Effector CD8-positive, alpha-beta T cell (primary cell): ENCODE measurements at places on chromosomes 7 and 10.
A peak's percentile ranks its signal among the peaks of the same experiment; 100 is the strongest.

DNA sequence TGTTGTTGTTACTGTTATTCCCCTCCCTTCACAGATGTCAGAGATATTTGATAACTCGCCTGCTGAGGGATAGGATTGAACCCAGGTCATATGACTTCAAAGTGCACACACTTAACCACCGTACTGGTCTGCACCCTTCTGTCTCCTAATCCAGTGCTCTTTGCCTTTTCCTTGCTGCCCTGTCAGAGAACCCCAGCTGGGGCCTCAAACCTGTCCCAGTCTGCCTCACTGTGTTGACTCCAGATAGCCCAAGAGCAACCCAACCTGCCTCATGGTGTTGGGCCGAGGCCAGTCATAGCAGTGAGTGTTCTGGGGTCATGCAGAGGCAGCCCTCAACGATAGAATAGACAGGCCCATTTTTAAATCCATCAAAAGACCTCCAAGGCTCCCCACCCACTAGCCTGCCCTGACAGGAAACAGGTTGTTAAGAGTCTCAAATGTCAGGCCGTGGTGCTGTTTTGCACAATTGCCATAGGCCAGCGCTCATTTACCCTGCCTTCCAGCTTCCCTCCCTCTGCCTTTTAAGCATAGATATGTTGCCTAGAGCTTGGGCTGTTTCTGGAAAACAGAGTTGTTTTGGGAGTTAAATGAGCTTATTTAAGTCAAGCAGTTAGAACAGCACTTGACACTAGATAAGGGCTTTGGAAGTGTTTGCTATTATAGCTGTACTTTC is 37.0 kb upstream of the PDCD4 start:
- peak; percentile 8 for DNase-seq

GRCh38 chr10:119494236-119495020 is 48.1 kb downstream of the RGS10 start:
- no peak for DNase-seq

- no peak for DNase-seq
Measured at GRCh38 chr7:12490107-12490688, 80.3 kb upstream of the SCIN start.

DNA sequence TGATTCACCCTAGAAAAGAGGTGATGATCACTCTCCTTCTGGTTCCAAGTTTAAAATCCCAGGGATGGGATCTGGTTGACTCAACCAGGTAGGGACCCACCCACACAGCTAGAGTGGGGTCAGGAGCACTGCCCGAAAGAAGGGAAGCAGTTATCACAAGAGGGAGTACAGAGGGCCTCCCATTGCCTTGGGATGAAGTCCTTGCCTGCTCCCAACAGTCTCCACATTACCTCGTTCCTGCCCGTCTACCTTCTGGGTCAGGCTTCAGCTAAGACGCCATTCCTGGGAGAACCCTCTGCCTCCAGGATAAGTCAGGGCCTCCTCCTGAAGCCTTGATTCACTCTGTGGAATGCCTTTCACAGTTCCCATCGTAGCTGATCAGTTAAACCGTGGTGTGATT is 23.8 kb downstream of the ZMIZ2 start:
- no peak for DNase-seq

DNA sequence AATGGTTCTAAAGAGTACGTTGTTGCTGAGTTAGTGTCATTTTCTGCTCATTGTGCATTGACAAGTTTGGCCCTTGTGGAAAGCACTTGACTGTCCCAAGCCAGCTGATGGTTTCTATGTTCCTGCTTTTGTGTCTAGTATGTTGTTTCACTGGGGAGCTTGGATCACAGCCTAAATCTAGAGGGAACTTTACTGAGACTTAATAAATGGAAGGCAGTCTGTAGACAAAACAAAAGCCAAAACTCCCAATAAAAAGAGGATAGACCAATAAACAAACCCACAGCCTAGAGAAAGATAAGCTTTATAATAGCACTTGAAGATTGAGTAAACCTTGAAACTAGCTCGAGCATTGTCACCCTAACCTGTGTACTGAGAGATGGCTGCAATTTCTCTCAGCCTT is 196.8 kb downstream of the ADRA2A start:
- DNase-seq: no peak

DNA sequence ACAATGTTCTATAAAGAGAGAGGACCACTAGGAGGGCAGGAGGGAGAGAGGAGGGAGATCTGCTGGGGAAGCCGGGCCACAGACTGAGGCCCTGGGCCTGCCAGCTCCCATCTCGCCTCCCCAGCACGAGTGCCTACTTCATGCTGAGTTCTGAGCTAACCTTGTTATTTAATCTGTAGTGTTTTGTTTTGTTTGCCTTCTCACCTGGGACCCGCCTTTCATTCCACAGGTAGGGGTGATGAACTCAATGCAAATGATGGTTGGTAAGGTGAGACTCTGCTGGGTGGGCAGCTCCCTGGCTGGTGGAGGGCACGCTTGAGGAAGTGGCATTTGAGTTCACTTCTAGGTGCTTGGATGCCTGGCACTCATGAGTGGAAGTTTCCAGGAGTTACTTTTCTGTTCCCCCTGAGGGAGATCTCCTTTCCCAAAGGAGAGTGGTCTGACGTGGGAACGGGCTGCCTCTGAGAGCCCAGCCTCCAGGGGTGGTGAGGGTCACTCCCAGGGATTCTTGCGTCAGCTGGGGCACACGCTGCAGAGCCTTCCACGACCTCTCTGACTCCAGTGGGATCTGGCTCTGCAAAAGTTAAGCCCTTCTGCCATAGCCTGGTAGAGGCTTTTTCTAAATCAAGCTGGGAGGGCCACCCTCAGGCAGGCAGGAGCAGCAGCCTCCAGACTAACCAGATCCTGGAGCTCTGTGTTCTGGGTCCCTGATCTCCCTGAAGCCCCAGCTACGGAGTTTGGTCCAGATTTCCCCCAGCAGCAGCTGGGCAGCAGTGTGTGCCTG is 22.4 kb downstream of the UBTD1 start:
- no peak for DNase-seq

- DNase-seq: no peak
Measured at GRCh38 chr7:135919071-135919841, 57.9 kb downstream of the MTPN start.

DNA sequence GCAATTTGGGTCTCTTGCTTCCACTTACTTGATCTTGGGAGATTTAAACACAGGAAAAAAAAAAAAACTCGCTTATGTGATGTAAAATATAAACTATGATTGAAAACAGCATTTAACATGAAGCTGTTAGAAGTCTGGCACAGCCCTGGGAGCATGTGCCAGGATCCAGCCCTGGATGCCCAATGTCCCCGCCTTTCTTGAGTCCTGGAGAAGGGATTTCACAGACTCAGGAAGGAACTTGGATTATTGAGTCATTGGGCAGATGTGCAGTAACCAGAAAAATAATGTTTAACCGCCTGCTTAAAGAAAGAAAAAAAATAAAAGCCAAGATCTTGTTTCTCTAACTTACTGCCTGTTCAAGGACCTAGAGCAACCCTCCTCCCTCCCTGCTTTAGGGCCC is 3.7 kb upstream of the JCAD start:
- no peak for DNase-seq

- DNase-seq: no peak
Measured at GRCh38 chr7:20861468-20861867, 74.8 kb upstream of the SP8 start.

DNA sequence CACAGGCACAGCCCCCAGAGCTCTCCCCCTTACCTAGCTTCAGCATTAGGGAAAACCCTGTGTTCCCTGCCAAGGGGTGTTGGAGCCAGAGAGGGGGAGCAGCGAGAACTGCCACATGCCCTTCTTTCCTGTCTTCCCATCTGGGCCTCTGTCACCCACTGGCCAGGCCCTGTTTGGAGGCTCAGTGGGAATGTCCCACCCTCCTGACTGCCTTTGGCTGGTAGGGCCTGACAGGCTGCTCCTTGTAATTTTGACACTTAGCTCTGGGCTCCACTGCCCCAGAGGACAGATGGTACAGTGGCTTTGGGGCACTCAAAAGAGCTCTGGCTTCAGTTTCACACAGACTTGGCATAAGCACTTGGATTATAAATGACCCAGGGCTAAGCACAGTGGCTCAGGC is 50.6 kb downstream of the GRID2IP start:
- DNase-seq: no peak

DNA sequence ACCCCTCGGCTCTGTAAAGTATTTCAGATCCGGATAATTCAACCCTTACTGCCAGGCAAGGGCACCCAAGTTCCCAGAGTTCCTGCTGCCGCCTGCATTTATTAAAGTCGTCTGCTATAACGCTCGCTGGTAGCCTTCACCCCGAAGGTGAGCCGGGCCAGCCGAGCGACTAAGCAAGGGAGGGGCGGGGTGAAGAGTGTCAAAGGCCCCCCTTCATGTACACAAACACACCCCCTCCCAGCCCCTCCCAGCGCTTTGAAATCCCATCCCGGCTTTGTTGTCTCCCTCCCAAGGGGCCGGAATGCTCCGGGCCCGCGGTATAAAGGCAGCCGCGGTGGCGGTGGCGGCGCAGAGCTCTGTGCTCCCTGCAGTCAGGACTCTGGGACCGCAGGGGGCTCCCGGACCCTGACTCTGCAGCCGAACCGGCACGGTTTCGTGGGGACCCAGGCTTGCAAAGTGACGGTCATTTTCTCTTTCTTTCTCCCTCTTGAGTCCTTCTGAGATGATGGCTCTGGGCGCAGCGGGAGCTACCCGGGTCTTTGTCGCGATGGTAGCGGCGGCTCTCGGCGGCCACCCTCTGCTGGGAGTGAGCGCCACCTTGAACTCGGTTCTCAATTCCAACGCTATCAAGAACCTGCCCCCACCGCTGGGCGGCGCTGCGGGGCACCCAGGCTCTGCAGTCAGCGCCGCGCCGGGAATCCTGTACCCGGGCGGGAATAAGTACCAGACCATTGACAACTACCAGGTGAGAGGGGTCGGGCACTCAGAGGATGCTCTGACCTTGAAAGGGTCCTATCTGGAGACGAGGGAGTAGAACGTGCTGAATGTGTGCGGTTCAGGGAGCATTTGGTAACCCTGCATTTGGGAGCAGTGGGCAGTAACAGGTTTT is at the start of gene DKK1:
Gene DKK1, plus strand, starts transcription at position 349 of the 889 bp plus-strand sequence. Its CDS starts 154 bp downstream, at position 503.
- DNase-seq: no peak

GRCh38 chr7:118311121-118311836 is 86.8 kb downstream of the ANKRD7 start:
- DNase-seq: no peak

DNA sequence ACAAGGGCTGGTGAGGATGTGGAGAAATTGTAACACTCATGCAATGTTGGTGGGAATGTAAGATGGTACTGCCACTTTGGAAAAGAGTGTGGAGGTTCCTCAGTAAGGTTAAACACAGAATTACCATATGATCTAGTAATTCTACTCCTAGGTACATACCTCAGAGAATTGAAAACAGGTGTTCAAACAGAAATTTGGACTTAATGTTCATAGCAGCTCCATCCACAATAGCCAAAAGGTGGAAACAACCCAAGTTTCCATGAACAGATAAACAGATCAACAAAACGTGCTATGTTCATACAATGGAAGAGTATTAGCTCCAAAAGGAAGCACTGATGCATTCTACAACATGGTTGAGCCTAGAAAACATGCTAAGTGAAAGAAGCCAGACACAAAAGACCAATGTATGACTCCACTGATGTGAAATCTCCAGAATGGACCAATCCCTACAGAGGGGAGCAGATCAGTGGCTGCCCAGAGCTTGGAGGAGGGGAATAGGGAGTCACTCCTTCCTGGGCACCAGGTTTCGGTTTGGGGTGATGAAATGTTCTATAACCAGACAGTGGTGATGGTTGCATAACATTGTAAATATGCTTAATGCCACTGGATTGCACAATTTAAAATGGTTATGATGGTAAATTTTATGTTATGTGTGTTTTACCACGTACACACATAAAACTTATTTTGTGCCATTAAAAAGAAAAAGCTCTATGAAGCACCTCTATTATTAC is 5.7 kb upstream of the WDR86 start:
- DNase-seq: no peak

DNA sequence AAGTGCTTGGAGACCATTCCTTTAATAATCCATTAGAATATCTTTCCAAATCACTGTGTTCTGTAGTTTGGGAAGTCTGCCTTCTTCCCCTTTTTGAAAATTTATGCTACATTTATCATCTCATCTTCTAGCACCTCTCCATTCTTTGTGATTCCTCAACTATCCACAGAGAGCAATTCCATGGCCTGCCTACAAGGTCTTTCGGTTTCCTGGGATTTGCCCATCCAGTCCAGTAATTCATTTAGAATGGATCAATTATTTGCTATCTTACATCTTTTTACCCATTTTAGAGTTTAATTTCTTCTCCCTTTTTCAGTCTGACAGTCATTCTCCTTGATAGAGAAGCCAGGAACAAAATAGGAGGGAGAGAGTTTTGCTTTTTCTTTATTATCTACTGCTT is 179.8 kb downstream of the ST7 start:
- DNase-seq: no peak

DNA sequence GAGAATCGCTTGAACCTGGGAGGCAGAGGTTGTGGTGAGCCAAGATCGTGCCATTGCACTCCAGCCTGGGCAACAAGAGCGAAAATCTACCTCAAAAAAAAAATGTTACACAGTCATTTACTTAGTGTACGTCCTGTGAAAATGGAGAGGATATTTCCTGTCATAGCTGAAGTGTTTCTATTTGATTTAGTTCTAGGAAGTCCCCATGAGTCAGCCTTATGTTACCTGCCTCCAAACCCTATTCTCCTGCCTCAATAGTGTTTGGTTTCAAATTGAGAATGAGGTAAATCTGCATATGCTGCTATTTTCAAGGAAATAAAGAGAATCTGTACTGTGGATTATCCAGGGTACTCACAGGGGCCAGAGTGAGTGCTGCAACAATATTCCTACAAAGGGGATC is 1284.5 kb upstream of the AUTS2 start:
- no peak for DNase-seq

DNA sequence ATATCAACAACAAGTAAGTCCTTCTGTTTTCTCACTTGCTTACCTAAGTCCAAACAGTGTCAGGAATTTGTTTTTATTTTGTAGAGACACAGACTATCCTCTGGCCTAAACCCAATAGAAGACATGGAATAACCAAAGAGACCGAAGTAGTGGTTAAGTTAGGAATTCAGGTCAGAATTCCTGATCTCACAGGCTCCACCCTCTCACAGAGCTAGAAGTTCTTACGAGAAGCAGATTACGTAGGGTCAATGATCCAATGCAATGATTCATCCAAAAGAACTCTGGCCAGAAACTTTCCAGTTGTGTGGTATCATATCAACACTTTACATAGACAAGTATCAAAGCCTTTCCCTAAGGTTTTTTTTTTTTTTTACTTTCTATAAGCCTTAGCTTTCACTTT is 73.8 kb downstream of the IQUB start:
- DNase-seq: no peak
